ENCODE measurements at places on chromosomes 1 and 21.

DNA sequence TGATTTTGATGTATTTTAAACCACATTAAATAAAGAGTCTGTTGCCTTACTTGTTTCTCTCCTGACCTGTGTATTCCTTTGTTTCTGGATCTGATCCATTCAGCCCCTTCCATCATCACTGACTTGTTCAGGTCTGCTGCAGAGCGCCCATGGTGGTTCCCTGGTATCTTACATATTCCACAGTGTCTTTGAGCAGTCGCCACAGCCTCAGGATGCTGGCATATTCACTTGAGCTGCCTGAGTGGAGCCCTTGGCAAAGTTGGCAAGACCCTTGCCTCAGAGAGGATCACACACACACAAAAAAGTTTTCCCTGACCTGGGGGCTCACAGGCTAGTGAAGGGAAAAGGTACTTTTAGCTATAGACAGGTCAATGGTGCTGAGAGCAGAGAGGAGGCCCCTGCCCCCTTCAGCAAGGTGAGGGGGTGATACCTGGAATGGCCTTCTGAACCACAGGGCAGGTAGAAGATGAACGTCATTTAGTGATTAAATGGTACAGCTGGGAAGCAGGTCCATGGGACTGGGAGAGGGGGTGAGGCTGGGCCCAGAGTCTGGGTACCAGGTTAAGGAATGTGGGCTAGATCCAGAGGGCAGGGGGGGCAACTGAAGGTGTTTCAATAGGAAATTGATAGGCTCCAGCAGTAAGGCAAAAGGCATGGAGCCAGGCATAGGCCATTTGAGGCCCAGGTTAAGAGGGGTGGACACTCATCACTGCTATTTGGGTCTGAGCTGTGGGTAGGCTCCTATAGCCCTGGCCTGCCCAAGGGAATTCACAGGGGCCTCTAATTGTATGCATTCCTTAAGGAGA is 2.0 kb upstream of the CCDC28B start:
- DNase-seq, result no peak

DNA sequence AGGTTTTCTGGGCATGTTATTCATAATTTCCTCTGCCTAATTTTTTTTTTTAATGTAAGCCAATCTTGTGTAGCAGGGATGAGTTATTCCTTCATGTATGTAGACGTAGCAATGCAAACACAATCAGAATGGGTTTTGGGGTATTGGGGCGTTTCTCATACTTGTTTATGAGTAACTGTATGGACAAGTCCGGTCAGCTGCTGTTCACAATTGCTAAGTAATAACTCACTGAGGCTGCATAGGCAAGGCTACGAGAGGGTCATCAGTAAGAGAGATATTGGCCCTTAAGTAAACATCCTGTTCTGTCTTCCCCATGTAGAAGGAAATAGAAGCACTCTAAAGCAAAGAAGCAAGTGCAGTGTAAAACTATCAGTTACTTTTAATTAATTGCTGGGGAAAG is 9.5 kb upstream of the TARS2 start:
- DNase-seq, result no peak

DNA sequence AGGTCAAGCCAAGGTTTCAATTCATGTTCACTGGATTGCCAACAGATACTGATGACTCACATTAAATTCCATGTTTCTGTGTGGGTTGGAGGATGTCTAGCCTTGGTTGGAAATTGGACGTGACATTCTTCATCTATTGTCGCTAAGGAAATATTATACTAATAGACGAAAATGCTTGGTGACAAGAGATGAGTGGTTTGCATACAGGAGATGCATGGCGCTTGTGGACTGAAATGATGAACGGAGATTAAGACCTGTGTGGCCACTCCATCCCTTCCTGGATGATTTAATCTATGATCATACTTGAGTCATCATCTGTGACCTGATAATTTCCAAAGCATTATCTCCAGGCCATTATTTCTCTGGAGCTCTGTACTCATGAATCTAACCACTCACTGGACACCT is 97.0 kb upstream of the CD34 start:
- DNase-seq, result no peak

- DNase-seq, result no peak
Measured at GRCh38 chr1:22339237-22339636, 112.4 kb upstream of the ZBTB40 start.

DNA sequence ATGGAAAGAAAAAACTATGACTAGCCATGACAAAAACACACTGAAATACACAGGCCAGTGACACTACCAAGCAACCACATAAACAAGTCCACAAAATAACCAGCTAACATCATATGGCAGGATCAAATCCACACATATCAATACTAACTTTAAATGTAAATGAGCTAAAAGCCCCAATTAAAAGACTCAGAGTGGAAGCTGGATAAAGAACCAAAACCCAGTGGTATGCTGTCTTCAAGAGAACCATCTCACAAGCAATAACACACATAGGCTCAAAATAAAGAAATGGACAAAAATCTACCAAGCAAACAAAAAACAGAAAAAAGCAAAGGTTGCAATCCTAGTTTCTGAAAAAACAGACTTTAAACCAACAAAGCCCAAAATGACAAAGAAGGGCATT is 476.2 kb upstream of the BEND5 start:
- no peak for DNase-seq

DNA sequence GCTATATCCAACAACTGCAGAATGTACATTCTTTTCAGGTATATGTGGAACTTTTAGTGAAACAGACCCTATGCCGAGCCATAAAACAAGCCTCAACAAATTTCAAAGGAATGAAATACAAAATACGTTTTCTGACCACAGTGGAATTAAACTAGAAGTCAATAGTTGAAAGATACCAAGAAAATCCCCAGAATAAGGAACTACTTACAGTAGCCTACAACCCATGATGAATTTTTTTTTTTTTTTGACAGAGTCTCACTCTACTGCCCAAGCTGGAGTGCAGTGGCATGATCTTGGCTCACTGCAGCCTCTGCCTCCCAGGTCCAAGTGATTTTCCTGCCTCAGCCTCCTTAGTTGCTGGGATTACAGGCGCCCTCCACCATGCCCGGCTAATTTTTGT is 83.4 kb downstream of the RUNX3 start:
- no peak for DNase-seq

DNA sequence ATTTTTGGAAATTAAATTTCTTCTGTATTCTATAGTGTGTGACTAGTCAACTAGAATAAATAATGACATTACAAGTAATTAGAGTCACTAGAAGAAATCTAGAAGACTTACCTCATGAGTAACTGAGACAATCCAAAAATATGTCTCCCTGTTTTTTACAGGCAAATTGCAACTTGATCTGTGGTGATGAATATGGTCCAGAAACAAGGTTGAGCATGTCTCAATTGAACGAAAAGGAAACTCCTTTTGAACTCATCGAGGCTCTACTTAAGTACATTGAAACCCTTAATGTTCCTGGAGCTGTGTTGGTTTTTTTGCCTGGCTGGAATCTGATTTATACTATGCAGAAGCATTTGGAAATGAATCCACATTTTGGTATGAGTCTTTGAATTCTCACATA is 36.7 kb downstream of the DHX9 start:
- DNase-seq, result no peak

GRCh38 chr1:16903054-16903453 is 7.3 kb downstream of the RNU1-2 start:
- no peak for DNase-seq

DNA sequence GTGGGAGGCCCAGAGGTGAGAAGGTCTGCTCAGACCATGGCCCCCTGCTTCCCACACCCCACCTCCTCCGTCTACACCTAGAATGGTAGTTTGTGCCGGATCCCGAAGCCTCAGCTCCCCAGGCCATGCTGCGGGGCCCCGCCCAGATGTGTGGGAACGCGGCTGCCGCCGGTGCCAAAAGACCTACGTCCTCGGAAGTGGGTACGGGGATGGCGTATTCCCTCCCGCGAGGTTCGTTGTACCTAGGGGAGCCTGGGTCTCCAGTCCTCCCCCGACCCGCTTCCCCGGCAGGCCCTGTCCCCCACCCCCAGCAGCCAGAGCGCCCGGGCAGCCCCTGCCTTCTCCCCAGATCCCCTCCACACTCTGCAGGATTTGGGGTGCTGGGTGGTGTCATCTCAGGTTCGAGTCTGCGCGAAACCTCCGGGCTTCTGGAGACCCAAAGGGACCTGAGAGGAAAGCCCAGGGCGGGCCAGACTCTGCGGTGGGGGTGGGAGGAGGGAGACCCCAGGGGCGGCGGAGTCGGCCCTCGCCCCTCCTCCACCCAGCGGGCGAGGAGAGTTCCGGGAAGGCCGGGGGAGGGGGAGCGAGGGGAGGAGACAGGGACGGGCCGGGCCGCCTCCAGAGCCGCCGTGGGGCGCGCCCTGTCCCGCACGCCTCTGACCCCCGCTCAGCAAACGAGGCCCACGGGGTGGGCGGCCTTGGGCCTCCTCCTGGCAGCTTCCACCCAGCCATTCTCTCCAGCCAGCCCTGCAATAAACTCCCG is 6.2 kb upstream of the PRDM16 start:
- no peak for DNase-seq

GRCh38 chr1:241253471-241253870 is 103.5 kb downstream of the RGS7 start:
- DNase-seq, result no peak

GRCh38 chr21:36082237-36082664 is 12.4 kb downstream of the CBR1 start:
- DNase-seq, result no peak

- DNase-seq, result no peak
Measured at GRCh38 chr1:182122256-182122912, 60.9 kb upstream of the ZNF648 start.

DNA sequence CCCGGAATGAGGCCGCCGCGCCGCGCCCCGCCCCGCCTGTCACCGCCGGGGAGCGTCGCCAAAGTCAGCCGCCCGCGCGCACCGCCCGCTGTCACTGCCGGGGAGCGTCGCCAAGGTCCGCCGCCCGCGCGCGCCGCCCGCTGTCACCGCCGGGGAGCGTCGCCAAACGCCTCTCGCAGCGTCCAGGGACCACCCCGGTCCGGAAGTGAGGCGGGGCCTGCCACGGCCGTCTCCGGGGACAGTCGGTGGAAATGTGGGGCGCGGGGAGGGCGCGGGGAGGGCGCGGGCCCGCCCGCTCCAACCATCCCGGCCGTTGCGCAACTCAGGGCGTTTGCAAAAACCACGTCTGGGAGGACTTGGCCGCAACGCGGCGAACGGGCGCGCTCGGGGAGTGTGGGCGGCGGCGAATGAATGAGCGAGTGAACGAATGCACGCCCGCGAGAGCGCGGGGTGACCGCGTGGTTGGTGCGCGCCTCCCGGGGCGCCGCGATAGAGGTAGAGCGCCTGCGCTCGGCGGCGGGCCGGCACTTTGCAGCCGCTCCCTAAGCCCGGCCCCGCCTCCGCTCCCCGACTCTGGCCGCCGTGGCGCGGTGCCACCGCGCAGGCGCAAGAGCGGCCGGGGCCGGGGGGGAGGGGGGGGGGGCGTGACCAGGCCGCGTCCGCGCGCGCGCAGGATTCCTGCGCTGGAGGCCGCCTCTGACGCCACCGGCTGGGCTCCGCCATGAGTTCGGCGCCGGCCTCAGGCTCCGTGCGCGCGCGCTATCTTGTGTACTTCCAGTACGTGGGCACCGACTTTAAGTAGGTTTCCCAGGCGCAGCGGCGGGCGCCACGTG is at the start of the genes ACAP3 and PUSL1:
Gene ACAP3, minus strand, starts transcription at position 8 of the 833 bp plus-strand sequence. CDS start 115 bp downstream, outside the sequence.
Gene PUSL1, plus strand, starts transcription at position 675 of the 833 bp plus-strand sequence. Its CDS starts 47 bp downstream, at position 722.
- DNase-seq, result peak; percentile 80

DNA sequence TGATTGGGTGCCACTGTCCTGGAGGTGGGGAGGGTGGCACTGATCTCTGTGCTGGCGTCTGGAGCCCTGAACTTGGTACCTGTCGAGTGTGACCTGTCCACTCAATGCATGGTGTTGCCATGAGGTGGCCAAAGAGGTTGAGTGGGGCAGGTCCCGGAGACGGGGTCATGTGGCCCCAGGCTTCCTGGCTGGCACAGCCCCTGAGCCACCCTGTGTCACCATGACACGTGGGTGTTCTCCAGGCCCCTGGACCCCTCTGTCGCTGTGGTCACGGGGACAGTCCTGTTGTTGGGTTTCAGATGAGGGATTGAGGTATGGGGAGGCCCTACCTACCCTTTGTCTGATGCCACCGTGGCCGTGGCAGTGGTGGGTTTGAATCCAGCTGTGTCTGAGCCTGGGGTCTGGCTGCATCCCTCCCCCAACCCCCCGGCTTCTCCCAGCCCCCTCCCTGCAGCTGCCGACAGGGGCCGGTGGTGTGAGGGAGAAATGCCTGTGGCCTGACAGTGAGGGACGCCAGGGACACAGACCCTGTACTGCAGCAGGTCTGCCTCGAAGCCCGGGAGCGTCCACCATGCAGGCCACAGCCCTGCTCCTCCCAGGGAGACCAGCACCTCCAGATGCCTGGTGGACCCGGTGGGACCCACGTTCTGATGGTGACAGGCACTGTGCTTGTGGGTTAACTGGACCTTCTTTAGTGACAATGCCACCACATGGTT is 12.0 kb downstream of the TRPM2 start:
- DNase-seq, result no peak

Measured in effector CD8-positive, alpha-beta T cell (primary cell).